GM19239 (cell line): ENCODE measurements at places on chromosomes 1 and 21.
A peak's percentile ranks its signal among the peaks of the same experiment; 100 is the strongest.

- no peak for DNase-seq
Observed at GRCh38 chr21:29218749-29219148, 80.0 kb upstream of the BACH1 start.

- no peak for DNase-seq
Observed at GRCh38 chr21:23921670-23922418, 1685.4 kb downstream of the MRPL39 start.

DNA sequence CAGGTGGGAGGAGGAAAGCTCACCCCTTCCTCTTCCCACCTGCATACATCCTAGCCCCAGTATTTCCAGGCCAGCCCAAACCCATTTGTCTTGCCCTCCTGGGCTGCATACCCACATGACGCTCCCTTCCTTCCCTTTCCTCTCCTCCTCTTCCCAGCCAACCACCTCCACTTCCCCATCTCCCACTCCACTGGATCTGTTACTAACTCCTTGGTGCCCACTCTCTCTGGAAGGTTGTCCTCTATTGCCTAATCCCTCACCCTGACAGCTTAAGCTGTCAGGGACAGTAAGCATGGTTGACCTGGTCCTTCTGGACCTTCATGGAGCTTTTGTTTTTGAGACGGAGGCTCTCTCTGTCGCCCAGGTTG, 23.0 kb upstream of the SYNC start:
- DNase-seq = no peak

GRCh38 chr1:40905061-40905460, 42.9 kb upstream of the CITED4 start:
- no peak for DNase-seq

- no peak for DNase-seq
Observed at GRCh38 chr1:104745875-104746274, 996.2 kb downstream of the AMY1C start.

DNA sequence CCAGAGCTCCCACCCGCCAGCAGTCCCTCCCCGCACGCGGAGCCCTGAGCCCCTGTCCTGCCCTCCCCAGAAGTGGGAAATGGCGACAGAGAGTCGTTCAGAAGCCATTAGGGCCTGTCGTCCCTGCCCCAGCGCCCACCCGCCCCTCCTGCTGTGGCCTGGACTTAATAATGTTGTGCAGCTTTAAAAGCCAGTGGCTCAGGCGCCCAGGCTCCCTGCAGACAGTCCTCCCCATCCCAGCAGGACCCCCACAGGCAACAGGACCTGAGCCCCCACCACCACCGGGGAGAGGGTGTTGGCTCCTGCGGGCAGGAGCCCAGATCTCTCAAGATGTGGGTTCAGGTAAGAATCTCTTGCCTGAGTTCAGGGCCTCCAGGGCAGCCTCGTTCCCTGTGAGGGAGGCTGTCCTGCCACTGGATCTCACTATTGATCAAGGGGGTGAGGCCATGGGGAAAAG, 125.3 kb upstream of the RUNX3 start:
- no peak for DNase-seq

GRCh38 chr1:92792340-92792782, 7.5 kb upstream of the EVI5 start:
- DNase-seq = no peak

DNA sequence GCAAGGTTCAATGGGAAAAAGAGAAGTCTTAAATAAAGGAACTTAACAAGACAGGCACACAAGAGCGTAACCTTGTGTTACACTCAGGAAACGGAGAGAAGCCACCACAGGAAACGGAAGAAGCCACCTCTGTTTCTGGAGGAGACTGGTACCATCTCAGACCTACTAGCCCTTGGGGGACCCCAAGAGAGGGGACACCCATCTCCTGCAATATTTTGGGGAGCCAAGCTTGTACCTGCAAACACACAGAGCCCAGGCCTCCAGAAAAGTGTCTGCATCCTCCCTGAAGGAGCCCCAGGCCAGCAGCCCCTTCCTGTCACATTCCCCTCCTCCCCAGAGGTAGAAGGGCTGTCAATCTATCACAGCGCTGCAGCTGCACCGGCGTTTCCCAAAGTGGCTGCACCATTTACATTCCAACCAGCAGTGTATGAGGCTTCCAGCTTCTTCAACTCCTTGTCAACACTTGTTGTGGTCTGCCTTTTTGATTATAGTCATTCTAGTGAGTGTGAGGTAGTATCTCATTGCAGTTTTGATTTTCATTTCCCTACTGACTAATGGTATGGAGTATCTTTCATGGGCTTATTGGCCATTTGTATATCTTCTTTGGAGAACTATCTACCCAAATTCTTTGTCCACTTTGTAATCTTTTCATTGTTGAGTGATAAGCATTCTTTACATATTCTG, 23.0 kb upstream of the PADI1 start:
- DNase-seq = peak; percentile 20

DNA sequence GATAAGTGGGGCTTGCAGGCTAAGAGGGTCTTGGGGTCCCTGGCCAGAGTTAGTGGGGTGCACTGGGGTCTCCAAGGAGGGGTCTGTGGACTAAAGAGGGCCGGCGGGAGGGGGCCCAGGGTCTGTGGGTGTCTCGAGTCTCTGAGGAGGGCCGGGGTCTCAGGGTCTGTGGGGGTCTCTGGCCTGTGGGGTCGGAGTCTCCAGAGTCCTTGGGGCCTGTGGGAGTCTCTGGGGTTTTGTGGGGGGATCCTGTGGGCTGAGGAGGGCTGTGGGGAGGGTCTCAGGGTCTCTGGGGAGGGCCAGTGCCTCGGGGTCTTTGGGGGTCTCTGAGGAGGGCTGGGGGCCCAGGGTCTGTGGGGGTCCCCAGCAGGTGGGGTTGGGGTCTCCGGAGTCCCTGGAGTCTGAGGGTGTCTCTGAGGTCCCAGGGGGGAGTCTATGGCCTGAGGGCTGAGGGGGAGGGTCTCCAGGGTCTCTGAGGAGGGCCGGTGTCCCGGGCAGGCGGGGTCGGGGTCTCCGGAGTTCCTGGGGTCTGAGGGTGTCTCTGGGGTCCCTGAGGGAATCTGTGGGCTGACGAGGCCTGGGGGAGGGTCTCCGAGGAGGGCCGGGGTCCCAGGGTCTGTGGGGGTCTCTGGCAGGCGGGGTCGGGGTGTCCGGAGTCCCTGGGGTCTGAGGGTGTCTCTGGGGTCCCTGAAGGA, 628 bp upstream of the PLEKHM2 start:
- no peak for DNase-seq

DNA sequence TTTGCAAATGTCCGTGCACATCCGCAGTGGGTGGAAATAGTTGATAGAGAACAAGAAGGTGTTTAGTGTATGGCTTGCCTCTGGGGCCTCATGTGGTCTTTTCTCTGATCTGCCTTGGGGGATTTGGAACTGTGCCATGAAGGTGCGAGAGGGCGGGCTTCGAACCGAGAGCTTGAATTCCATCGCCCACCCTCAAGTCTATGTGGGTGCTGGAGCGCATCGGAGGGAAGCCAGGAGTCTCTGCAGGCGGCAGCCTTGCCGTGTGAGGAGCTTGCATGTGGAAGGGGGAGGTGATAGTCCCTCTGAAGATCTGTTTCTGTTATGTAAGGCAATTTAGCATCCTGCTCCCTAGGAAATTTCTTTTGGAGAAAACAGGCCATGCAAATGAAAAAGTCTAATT, 119.6 kb downstream of the HUNK start:
- no peak for DNase-seq

GRCh38 chr1:89762386-89762778, 58.5 kb upstream of the LRRC8D start:
- no peak for DNase-seq

DNA sequence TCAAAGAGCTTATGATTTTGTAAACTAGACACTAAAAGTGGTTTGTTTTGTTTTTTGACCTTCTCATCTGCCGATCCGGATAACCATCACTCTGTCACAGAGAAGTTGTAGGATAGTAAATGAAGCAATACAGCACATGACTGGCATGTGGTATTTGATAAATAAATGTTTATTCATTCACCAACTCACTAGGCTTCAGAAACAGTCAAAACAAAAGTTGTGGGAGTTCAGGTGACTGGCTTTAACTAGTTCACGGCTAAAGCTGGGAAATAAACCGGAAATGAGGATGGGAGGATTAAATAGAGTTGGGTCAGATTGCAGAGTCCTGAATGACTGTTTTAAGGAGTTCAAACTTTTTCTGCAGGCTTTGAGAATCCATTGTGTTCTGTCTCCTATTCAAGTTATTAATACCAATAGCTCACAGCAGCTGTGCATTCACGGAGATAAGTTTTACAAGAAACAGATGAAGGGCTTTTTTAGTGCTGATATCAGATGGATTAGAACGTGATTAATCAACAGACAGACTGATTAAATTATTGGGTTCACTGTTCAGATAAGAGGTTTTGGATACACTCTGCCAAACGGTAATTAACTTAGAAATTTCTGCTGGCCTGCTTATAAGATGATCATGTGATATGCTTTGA, 463.3 kb downstream of the DPYD start:
- DNase-seq = no peak

DNA sequence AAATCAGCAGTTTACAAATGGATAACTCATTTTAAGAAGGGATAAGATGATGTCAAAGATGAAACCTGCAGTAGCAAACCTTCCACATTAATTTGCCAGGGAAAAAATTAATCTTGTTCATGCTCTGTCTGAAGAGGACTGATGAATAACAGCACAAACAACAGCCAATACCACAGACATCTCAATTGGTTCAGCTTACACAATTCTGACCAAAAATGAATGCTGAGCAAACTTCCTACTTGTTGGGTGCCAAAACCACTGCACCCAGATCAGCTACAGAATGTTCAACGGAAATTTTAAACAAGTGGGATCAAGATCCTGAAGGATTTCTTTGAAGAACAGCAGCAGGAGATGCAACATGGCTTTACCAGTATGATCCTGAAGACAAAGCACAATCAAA, 98.3 kb downstream of the COQ8A start:
- no peak for DNase-seq

DNA sequence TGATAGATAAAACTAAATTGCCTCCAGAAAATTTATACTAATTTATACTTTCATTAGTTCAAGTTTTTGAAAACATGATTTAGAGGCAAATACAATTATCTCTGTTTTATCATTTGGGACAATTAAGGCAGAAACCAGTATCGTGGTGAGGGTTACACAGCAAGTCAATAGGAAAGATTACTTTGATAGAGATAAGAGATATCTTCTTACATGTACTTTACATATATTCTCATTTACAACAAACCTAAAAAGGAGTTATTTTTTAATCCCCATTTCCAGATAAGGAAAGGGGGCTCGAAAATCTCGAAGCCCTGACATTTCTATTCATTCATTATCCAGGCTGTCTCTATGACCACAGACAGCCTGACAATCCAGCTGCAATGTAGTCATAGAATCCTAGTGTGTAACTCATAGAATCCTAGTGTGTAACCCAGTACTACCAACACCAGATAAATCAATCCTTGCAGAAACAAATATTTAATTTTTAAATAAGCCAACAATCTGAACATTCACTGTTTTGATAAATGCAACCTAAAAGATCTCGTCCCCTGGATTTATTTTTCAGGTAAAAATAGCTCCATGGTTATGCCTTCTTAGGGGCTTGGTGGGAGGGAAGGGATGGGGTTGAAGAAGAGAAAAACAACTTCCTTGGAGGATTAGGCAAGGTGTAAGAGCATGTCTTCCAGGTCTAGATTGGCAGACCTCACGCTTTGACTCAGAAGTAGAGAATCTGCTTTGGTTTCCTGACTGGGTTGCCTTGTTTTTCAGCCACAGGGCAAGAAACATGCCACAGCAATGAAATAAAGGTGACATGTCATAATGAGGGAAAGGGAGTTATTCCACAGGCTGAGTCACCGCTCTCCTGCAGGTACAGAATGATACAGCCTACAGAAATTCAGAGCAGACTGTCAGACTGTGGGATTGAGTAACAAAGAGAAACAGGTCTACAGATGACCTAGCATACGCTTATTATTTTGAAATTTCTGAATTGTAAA, 45.6 kb downstream of the IRF2BP2 start:
- DNase-seq = no peak

GRCh38 chr1:214510914-214511638, 40.3 kb downstream of the PTPN14 start:
- no peak for DNase-seq

- no peak for DNase-seq
Observed at GRCh38 chr1:8006037-8006963, 19.8 kb downstream of the ERRFI1 start.

DNA sequence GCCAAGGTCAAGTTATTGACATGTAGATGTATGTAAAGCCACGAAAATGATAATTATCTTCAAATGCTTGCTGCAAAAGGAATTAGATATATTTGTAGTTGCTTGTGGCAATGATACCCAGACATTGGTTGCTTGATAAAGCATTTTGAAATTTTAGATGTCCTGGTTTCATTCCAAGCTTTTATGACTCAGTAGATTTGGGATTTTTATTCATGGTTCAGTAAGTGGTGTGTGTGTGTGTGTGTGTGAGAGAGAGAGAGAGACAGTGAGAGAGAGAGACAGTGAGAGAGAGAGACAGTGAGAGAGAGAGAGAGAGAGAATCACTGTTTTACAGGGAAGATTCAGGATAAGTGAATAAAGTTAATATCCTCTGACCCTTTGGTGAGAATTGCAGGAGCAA, 498.2 kb upstream of the C1orf87 start:
- no peak for DNase-seq

DNA sequence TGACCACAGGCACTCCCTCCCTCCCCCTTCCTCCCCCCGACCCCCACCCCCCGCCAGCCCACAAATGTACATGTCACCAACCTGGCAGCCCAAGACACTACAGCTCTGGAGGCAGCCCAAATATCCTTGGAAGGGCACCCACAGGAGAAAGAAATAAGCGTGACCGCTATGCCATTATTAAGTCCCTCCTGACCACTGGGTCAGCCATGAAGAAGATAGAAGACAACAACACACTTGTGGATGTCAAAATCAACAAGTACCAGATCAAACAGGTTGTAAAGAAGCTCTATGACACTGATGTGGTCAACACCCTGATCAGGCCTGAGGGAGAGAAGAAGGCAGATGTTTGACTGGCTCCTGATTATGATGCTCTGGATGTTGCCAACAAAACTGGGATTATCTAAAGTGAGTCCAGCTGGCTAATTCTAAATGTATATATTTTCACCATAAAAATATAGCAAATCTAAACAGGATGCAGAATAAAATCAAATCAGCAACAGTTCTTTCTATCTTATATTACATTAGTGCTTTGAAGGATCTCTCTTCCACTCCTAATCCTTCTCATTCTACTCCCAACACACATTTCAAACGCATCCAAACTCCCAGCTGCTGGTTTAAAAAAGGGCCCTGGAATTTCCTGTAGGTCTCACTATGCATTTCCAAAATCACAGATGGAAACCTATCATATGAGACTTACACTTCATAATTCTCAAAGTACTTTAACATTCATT, 77.4 kb upstream of the SLFNL1 start:
- no peak for DNase-seq
